ENCODE measurements at places on chromosomes 1 and 21.

GRCh38 chr1:193113258-193113991 lies 8.2 kb upstream of the GLRX2 start:
- DNase-seq: no peak

- DNase-seq: no peak
Observed at GRCh38 chr1:62237361-62237760, 42.7 kb downstream of the L1TD1 start.

DNA sequence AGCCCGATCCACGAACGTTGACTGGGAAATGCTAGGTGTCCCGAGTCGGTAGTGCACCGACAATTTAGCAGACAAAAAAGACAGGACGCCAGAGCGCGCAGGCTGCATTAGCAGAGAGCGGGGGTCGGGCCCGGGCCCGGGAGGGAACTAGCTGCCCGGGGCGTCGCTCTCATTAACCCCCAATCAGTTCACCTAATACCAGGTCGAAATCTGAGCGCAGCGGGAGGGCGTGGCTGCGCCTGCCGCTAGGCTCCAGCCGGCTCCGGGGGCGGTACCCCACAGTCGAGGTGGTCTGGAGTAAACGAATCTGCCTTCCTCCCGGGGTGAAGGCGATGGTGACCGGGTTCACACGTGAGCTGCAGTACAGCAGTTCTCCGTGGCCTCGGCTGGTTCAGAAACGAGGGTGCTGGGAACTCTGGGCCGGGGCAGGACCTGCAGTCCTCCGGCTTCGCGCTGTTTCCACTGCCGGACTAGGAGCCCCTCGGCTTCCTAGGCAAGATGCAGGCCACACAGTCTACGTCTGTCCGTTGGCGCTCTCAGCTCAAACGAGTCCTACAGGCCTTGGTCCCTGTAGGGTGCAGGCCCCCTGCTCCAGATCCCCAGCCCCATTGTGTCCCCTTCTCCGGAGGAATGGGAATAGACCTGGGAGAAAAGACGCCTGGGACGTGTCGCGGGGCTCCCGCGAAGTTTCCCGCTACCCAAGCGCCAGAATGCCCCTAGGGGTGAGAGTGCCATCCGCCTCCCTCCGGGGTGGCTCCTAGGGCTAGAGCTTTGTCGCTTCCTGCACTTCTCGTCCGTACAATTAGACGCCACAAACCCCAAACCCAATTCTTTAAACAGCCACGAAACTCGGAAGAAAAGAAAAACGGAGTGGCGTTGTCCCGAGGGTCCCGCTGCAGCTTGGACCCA lies 2.0 kb downstream of the GFI1 start:
- DNase-seq: no peak

DNA sequence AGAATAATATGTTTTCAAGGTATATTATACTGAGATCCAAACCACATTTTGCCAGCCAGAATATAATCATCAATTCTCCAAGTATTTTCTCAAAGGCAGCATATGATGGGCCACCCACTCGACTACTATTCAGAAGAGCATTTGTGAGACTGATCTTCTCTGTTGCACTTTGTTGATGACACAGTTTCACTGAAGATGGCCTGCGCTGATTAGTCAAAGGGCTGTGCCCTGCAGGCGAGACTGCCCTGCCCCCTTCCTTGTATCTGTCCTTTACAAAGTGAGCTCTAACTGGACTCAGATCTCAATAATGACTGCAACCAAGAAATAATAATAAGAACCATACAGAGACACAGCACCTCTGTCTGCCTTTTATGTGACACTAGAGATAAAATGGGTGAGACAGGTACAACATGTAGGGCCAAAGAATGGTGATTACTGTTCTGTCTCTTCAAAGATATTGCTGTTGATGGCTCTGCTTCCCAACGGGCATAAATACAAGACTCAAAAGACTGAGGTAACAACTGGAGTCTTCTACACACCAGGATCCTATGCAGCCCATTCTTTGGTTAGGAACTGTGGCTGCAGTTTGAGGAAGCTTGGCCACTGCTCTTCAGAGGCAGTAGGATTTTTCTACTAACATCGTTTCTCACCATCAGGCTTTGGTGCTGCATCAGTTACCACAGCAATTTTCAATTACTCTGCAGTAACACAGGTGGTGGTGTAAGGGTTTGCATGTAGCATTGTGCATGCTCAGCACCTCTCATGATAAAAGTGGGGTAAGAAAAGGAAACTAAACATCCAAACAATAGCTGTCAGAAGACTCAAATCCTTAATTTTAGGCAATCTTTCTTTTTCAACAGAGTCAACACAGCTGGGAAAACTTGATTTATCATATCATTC lies 481.1 kb downstream of the PTBP2 start:
- DNase-seq: no peak

GRCh38 chr1:17791480-17791879 lies 36.3 kb downstream of the ACTL8 start:
- DNase-seq: no peak

- DNase-seq: no peak
Observed at GRCh38 chr1:116711263-116711840, 42.9 kb upstream of the CD2 start.

DNA sequence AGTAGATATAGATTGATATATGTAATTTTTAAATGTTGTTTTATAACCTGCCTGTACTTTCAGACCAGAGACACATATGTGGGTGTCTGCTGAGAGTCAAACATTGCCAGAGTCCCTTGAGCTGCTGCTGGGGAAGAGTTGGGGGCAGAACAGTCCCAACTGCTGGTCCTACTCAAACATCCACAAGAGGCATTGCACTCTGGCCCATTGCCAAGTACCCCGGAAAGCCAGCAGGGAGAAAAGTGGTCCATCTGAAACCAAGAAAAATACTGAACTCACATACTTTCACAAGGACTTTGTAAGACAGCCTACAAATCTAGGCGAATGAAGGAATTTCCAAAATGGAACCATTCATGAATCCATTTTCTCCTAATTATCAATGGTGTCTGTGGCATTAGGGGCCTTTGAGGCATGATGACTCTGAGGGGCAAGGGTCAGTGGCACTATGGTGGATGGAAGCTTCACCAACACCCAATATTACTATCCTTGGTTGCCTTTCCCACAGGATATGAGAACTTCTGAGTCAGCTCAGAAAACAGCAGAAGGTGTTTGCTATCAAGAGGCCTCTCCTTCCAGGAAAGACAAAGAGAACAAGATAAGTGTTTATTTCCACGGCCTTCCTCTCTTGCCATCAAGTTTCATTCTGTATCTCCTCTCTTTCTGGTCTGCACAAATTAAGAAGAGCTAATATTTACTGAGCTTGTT lies 7.3 kb upstream of the TBX15 start:
- DNase-seq: no peak

DNA sequence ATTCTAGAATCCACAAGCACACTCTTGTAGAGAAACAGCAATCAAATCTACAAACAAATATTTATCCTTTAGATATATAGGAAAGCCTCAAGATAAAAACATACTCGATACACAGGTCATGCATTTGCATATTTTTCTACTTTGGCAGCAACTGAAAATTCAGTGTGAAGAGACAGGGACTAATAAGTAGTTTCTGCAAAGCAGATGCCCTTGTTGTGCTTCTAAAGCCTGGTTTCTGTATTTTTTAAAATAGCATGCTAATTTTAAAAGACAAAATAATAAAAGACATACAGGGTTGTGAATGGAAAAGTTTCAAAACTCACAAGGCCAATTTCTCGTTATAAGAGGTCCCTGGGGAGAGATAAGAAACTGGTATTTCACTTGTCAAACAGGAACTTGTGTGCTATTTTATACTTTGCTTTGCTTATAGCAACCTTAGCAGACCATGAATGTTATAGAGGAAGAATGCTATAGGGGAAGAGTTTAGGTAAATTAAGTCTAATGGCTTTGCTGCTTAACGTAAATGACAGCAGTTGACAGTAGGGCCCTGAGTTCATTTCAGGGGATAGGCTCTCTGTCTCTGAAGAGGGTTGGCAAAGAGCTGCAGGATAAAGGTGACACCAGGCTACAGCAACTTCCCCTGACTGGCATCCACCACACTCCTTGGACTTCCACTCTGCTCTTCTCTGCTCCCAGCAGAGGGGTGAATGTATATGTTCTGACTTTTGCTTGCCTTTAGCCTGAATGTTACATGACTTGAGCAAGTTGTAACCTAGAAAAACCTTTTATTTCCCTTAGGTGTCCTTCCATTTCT lies 9.4 kb upstream of the RGS13 start:
- DNase-seq: no peak

GRCh38 chr1:155250246-155250632 lies 5.0 kb downstream of the ENTREP3 start:
- no peak for DNase-seq

DNA sequence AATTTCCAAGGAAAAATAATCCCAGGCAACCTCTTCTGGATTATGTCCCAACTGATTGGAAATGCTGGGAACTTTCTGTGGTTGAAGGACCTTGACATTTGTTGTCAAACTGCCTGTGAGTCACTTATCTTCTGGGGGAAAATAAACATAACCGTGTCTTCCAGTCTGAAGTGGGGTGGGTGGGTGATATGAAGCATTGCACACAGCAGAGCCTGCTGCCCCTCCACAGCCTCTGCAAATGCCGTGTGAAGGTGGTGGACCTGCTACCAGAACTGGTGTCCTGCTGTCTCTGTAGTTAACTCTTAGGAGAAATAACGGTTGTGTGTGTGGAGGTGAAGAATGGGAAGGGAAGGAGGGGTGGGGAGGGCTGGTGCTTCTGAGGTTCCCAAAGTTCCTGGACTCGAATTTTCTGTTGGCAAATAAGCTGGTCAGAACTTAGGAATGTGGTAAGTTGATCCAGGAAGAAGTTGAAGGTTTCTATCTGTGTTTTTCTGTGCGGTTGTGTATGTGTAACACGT lies 23.2 kb downstream of the GALNT2 start:
- no peak for DNase-seq

DNA sequence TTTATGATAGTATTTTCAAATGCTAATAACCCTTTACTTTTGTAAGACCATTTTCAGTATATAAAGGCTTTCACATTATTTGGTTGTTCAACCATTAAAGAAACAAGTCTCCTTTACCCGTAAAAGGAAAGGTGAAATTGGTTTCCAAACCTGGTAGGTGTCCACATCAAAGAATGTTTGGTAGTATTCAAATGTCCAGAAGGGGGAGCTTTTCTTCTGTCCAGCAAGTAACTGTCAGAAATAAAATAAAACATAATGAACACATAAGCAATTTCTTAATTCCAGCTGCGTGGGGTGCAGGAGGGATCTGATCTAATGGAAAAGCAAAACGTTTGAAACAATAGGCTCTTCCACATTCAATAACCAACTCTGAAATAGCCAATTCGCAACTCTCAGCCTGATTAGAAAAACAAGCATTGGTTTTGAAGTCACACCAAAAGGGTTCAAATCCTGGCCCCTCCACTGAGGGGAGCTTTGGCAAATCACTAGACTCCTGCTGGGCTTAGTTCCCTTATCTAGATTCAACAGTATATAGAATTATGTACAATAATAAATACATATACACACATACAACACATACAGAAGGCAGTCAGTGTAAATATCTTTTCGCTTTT lies 11.0 kb downstream of the YIPF1 start:
- DNase-seq: no peak

DNA sequence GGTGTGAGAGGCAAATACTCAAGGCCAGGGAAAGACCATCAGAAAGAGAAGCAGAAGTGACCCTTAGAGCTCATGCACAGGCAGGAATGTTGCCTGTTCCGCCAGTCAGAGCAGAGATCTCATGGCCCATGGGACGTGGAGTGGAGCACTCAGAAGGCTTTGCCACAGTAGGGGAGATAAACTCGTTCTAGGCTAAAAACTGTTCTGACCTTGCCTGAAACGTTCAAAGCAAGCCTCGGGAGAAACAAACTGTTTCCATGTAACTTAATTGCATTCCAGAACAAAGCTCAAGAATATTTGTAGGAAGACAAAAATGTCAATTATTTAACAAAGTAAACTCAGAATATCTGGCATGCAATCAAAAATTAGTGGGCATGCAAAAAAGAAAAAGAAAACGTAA lies 20.7 kb upstream of the SLC19A1 start:
- DNase-seq: no peak

DNA sequence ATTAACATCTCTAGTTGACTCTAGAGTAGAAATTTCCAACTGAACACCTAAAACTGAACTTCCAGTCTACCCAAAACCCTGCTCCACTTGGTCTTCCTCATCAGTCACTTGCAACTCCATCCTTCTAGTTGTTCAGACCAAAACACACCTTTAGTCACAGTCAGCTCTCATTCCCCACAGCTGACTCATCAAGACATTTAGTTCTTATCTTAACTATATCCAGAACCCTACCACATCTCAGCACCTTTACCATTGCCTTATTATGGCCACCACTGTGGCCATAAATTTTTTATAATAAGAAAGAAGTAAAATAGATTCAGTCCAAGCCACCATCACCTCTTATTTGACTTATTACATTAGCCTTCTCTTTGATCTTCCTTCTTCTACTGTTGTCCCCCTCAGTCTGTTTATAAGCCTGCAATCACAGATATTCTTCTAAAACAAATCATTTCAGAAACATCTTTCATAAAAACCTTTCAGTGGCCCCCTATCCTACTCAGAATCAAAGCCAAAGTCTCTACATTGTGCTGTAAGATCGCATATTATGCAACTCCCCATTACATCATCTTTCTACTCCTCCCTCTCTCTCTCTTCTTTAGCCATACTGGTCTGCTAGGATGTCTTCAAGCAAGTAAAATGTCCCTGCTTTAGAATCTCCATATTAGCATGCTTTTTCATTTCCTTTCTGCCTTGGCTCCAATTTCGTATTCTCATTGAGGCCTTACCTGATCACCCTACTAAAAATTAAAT lies 275.9 kb downstream of the LRRC40 start:
- no peak for DNase-seq
